ENCODE measurements at places on chromosomes 7 and 10.

DNA sequence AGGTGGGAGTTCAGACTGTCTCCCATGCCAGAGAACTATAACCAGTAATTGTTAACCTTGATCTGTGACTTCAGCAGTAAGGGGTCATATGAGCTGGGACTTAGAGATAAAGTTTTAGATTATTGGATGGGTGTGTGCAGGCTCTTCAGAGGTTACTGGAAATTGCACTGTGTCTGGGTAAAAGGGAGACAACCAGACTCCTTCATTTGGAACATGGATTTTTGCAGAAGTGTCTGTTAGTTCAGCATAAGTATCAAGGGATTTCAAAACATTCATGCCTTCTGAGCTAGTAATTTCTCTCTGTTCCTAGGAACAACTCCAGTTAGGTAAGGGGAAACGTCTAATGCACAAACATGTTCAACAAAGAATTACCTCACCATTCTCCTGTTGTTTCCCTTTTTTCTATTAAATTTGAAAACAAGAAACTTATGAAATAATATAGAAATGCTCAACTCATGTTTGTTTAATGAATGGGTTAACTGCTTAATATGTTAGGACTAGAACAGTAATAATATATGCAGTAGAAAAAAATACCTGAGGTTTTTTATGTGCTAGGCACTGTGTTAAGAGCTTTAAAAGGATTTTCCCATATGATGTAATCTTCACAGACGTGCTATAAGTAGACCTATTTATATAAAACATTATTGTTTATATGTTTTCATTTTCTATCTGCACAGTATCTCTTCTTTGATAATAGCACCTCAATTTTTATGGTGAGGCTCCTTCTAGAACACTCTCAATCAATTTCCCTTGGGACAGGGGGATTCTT, 233.0 kb downstream of the CACNA2D1 start:
- no peak for DNase-seq
- H3K36me3 ChIP-seq = no peaks in the 10 kb centered on the region
- H3K27ac ChIP-seq = no peak overlapping the region
- no peak overlapping the region for H3K4me3 ChIP-seq
- H3K4me1 ChIP-seq = no peaks in the 10 kb centered on the region

DNA sequence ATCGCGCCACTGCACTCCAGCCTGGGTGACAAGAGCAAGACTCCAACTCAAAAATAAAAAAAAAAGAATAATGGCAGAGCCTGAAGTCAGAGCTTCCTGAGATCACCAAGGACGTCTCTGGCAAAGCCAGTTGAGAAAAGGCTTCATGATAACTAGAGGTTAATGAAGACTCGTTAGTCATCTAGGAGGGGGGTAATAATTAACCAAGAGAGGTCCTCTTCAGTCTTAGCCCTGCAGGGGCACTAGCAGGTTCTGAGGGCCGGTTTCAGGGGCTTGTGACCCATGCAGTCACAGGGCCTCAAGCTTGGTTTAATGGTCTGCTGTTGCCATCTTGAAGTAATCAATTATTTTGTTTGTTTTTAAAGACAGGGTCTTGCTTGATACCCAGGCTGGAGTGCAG, 28.6 kb upstream of the PROSER2 start:
- no peak overlapping the region for H3K4me3 ChIP-seq
- H3K27ac ChIP-seq = no peak overlapping the region
- no peaks in the 10 kb centered on the region for H3K36me3 ChIP-seq

DNA sequence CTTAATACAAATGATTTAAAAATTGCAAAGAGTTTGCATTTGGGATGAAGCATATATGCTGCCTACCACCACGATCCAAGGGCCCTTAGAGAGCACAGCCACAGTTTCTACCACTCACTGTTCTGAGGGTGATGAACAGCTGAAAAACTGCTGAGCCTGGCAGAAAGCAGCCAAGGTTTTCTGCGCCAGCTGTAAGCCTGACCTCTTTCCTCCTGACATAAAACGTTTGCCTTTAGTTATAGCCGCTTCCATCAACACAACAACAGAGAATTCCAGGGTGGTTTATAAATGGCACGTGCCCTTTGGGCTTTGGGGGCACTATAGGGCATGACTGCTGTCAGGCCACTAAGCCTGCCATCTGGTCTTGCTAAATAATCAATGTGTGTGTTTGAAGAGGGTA, 222.8 kb downstream of the RELN start:
- H3K27me3 ChIP-seq = no peaks in the 10 kb centered on the region
- H3K27ac ChIP-seq = no peak overlapping the region
- no peaks in the 10 kb centered on the region for H3K4me1 ChIP-seq
- H3K4me3 ChIP-seq = no peak overlapping the region

- no peak for DNase-seq
- H3K36me3 ChIP-seq = no peaks in the 10 kb centered on the region
- no peak overlapping the region for H3K27ac ChIP-seq
- no peak overlapping the region for H3K4me3 ChIP-seq
- peaks cover 34% of the 10 kb centered on the region for H3K4me1 ChIP-seq
- no peaks in the 10 kb centered on the region for H3K27me3 ChIP-seq
Observed at GRCh38 chr10:132609211-132609610, 71.6 kb downstream of the INPP5A start.

GRCh38 chr10:33180390-33180789, 154.1 kb downstream of the NRP1 start:
- H3K4me3 ChIP-seq = no peak overlapping the region
- no peaks in the 10 kb centered on the region for H3K36me3 ChIP-seq
- no peaks in the 10 kb centered on the region for H3K27me3 ChIP-seq
- no peaks in the 10 kb centered on the region for H3K4me1 ChIP-seq

DNA sequence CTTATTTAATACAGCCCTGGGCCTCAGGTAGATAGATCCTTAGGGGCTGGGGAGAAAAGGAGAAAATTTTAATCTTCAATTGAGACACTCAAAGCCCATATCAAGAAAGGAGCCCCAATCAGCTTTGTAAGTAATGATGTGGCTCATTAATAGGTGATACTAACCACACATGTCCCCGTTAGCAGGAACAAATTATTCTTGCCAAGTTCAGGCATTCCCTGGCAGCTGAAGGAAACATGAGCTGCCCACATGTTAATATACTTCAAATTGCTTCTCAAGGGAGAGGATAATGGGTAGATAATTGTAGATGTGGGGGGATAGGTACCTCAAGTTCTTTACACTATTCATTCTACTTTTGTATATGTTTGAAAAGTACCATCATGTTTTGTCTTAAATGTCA, 14.5 kb downstream of the IFIT5 start:
- DNase-seq = no peak
- H3K4me3 ChIP-seq = no peak overlapping the region
- H3K27ac ChIP-seq = no peak overlapping the region

DNA sequence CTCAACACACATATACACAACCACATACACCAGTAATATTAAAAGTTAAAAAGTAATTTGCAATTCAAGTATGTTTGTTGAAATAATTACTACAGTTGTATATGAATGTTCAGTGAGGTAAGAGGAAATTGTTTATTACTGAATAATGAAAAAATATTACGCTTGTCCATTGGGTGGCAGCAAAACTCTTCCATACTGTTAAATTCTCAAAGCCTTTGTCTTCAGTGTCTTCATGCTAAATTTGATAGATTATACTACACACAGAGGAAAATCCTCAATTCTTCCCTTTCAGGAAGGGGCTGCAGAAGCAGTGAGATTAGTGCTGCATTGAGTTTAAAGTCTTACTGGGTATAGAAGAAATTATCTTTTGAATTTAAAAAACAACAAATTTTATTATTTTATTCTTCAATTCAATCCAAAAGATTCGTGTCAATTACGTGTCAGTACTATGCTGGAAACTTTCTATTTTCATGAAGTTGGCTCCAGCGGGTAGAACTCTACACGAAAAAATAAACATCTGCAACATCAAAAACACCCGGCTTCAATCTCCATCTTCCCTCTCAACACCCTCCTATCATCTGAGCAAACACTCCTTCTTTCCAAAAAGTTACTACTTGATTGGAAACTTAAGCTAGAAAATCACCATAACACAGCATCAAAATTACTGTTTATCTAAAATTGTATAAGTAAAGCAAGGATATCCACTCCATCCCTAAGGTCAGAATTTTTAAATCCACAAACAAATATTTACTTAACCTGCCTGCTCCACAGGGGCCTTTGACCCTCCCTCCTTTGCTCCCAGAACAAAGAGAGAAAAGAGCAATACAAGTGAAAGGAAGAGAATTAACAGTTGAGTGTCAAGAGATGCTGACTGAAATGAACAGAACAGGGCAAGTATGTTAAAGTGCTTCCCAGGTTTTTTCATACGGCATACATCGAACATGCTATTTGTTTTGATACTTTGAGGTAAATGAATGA, 37.0 kb upstream of the TES start:
- no peaks in the 10 kb centered on the region for H3K36me3 ChIP-seq
- H3K27me3 ChIP-seq = no peaks in the 10 kb centered on the region
- H3K4me3 ChIP-seq = no peak overlapping the region
- H3K4me1 ChIP-seq = no peaks in the 10 kb centered on the region

- no peak overlapping the region for H3K27ac ChIP-seq
- no peaks in the 10 kb centered on the region for H3K4me1 ChIP-seq
- no peaks in the 10 kb centered on the region for H3K27me3 ChIP-seq
- DNase-seq = no peak
- H3K36me3 ChIP-seq = no peaks in the 10 kb centered on the region
- no peak overlapping the region for H3K4me3 ChIP-seq
Observed at GRCh38 chr7:43092819-43093218, 19.6 kb upstream of the HECW1 start.
